ENCODE measurements at places on chromosomes 2 and 18. TPM values are rescaled to one million over a fixed set of nuclear protein-coding genes. Genes with fewer than 3 reads are reported as not detected.
A peak's percentile ranks its signal among the peaks of the same experiment; 100 is the strongest.

- peaks cover 15% of the 10 kb centered on the region for H3K4me1 ChIP-seq
- H3K27me3 ChIP-seq, result no peaks in the 10 kb centered on the region
- H3K4me3 ChIP-seq, result no peak overlapping the region
- no peak overlapping the region for H3K27ac ChIP-seq
- no peak for DNase-seq
Observed at GRCh38 chr2:85247610-85248009, 80.2 kb downstream of the TGOLN2 start.

GRCh38 chr2:230658877-230659652, 53.6 kb upstream of the CAB39 start:
- no peaks in the 10 kb centered on the region for H3K36me3 ChIP-seq
- no peak overlapping the region for H3K4me3 ChIP-seq
- H3K27me3 ChIP-seq, result no peaks in the 10 kb centered on the region
- no peak for DNase-seq

GRCh38 chr2:179936654-179937053, 70.4 kb downstream of the CWC22 start:
- H3K4me3 ChIP-seq, result no peak overlapping the region
- no peak overlapping the region for H3K27ac ChIP-seq
- H3K27me3 ChIP-seq, result no peaks in the 10 kb centered on the region
- no peaks in the 10 kb centered on the region for H3K4me1 ChIP-seq
- peak; percentile 29 for DNase-seq

DNA sequence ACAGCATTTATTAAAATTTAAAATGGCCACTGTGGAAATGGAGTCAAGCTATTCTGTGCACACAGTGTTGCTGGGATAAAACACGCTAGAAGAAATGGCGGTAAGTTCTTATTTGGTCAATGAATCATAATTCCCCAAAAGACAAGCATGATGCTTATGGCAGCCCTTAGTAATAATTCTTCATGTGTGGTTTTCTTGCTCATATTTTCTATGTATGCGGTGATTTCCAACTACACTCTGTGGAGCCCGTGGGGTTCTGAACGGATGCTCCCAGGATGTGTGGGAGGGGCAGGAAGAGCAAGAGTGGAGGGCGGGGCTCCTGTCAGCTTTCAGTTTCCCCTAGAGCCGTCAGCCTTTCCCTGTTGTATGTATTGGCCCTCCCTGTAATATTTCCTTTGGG, 91.7 kb upstream of the RMDN2 start:
- no peak for DNase-seq
- no peaks in the 10 kb centered on the region for H3K4me1 ChIP-seq
- no peaks in the 10 kb centered on the region for H3K27me3 ChIP-seq
- H3K36me3 ChIP-seq, result no peaks in the 10 kb centered on the region

Gene TWIST2
- total RNA-seq, result not detected

Gene ANO7
- total RNA-seq, result 0.84 TPM
